Stimulated activated CD8-positive, alpha-beta memory T cell treated with anti-CD3 and anti-CD28 coated beads, Interleukin-7, amount 100 ng/mL, for 1 hour (primary cell): ENCODE measurements at places on chromosomes 7 and 10.

GRCh38 chr7:151705636-151706276 lies 171.2 kb downstream of the PRKAG2 start:
- DNase-seq, result no peak

GRCh38 chr10:74936577-74937265 lies 110.3 kb downstream of the KAT6B start:
- no peak for DNase-seq

GRCh38 chr10:132942101-132943057 lies at the start of gene CFAP46:
CFAP46 (minus strand) TSS chr10:132942570; CDS start chr10:132942484, 86 bp downstream.
- DNase-seq, result no peak

GRCh38 chr7:81235997-81236396 lies 317.1 kb upstream of the SEMA3C start:
- DNase-seq, result no peak

DNA sequence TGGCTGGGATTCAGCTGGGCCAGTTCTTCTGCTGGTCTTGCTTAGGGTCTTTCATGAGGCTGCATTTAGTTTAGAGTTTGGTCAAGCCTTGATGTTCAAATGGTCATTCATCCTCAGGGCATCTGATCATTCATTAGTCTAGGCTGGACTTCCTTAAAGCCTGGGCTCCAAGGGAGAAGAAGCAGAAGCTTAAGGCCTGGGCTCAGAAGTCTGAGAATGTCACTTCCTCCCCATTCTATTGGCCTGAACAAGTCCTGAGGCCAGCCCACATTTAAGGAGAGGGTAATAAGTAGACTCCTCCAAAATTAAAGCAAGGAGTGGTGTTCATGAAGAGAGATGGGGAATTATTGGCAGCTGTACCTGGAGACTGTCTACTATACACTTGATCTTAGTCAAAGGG lies 193.2 kb upstream of the HABP2 start:
- no peak for DNase-seq

DNA sequence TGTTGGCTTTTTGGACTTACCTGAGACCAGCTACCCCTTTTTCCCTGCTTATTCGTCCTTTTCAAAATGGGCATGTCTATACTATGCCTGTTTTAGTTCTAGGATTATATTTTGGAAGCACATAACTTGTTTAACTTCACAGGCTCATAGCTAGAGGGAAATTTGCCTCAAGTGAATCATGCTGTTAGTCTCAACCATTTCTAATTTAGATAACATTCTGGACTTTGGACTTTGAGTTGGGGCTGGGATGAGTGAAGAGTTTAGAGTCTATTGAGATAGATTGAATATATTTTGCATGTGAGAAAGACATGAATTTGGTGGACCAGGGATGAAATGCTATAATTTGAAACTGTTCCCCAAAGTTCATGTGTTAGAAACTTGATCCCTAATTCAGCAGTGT lies 554.6 kb upstream of the C7orf33 start:
- no peak for DNase-seq

GRCh38 chr7:122618585-122619189 lies 80.2 kb downstream of the RNF133 start:
- no peak for DNase-seq

- DNase-seq, result no peak
Observed at GRCh38 chr7:23918856-23919255, 208.8 kb downstream of the STK31 start.

- DNase-seq, result no peak
Observed at GRCh38 chr10:11005725-11006427, 11.8 kb upstream of the CELF2 start.
